Esophagus mucosa (tissue), 1 donor: ENCODE measurements at places on chromosomes 12 and 14. TPM values are rescaled to one million over a fixed set of nuclear protein-coding genes. Genes with fewer than 3 reads are reported as not detected.

Gene GRIP1
- 20.1 TPM for total RNA-seq

Gene HCAR3
- total RNA-seq, result 9.6 TPM

Gene COQ10A
- 3.1 TPM for total RNA-seq

Gene MMP17
- 2.2 TPM for total RNA-seq

Gene GPR137C
- total RNA-seq, result 0.16 TPM

Gene TMEM121
- 0.48 TPM for total RNA-seq

Gene SLC17A8
- total RNA-seq, result not detected
